ENCODE measurements at places on chromosomes 1 and 21.

DNA sequence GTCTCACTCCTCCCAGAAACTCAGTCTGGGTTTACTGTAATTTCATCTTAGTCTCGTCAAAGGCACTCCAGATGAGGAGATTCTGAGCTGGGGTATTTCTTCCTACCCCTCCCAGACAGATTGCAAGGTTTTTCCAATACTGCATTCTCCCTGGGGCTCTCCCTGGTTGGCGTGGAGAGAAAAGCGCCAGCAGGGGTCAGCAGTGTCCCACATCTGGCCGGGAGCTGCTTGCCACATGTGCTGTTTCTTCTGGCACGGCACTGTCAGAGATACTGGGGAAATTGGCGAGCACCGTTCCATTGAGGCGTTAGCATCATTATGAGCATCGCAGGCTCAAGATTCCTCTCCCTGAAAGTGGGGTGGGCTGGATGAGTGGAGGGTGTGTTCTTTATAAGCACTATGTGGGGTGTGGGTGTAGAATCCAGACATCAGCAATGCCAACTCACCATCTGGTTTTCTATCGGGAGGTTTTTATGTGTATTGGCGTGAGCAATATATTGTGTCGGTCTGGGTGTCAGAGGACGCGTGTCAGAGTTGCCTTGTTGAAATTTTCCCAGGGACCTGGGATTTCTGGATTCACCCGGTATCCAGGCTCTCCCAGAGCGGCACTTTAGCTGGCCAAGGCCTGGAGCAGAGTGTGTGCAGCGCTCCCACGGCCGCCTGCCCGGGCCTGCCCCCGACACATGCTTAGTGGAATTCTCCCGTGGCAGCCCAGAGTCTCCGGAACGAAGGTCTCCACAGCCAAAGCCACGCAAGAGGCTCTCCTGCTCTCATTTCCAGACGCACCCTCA is 8.0 kb upstream of the NAV1 start:
- DNase-seq, result peak; percentile 8

GRCh38 chr1:203440771-203441170 is 34.8 kb upstream of the PRELP start:
- no peak for DNase-seq

GRCh38 chr1:114081437-114082303 is 72.0 kb downstream of the SYT6 start:
- no peak for DNase-seq

- no peak for DNase-seq
These were observed 6.7 kb downstream of the FCRL1 start for GRCh38 chr1:157813269-157813668.

GRCh38 chr1:91501523-91501851 is 836 bp downstream of the CDC7 start:
- DNase-seq, result peak; percentile 70

GRCh38 chr1:11850156-11850555 is 2.6 kb upstream of the NPPA start:
- DNase-seq, result no peak

DNA sequence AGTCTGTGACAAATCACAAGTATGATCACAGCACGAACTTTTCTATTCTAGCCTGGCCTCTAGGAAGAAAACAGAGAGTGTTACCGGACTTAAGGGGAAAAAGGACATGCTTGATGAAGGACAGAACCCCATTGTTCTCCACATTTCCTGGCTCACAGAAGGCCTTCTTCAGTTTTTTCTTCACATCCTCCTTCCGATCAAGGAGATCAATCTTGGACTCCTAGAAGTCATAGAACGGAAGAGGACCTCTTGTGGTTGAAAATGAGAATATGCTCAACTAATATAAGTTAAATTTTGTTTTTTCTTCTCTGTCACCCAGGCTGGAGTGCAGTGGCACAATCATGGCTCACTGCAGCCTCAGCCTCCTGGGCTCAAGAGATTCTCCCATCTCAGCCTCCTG is 30.3 kb downstream of the YARS1 start:
- DNase-seq, result peak; percentile 19

- DNase-seq, result no peak
These were observed 6.5 kb downstream of the ACTRT2 start for GRCh38 chr1:3027611-3028371.

- DNase-seq, result no peak
These were observed 18.8 kb downstream of the NEK7 start for GRCh38 chr1:198175423-198176170.

GRCh38 chr1:165228111-165228655 is 128.3 kb downstream of the LMX1A start:
- DNase-seq, result no peak

- DNase-seq, result no peak
These were observed 1.8 kb downstream of the SPRR1B start for GRCh38 chr1:153032677-153033308.

- DNase-seq, result no peak
These were observed 33.5 kb downstream of the SLC1A7 start for GRCh38 chr1:53108646-53109580.

DNA sequence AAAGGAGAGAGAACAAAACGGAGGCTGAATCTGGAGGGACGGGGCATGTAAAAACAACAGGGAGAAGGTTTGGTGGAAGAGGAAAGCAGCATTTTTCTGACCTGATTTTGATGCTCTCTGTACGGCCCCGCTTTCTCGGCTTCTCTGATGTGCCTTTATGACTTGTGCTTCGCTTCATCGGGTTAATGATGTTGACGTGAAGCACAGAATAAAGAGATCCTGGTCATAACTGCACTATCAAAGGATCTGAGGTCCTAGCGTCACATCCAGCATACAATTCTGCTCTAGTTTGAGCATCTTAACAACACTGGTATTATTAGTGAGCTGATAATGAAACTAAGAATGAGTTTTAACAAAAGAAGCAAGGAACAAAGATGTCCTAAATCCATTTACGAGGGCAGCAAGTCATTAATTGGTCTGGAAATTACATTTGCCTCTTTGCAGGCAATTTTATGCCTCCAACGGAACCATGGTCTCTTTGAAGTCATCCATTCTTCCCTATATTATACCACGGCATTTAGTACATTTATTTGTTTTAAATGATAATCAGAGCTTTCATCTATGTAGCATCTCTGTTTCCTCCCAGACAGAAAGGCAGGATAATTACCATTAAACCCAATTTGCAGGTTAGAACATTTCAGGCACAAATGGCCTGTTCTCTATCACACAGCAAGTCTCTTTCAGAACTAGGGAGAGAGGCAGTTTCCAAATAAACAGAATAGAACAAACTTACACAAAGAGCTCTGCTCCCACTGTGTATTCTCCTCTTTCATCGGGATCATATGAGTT is 45.3 kb upstream of the B3GALNT2 start:
- no peak for DNase-seq

- no peak for DNase-seq
These were observed 49.9 kb downstream of the DISC1 start for GRCh38 chr1:231676487-231676886.

DNA sequence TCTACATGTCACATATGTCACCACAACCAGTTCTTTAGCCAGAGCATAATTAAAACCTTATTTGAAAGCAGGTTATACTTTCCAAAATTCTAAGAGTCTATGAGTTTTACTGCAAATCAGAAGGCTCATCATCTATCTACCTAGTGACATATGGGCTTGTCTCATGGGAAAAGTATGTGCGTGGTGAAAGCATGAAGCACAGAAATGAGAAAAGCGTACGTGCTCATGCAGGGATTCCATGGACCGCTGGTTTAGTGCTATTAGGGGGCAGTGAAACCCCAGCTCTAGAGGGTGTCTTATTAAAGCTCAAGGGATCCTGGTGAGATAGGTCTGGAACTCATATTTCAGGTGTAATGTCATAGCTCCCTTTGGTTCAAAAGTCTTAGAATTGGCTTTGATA is 50.2 kb downstream of the FAM163A start:
- no peak for DNase-seq

GRCh38 chr1:109383087-109383779 is 14.5 kb downstream of the SORT1 start:
- no peak for DNase-seq

GRCh38 chr1:111852261-111852721 is 96.6 kb downstream of the DDX20 start:
- DNase-seq, result no peak

DNA sequence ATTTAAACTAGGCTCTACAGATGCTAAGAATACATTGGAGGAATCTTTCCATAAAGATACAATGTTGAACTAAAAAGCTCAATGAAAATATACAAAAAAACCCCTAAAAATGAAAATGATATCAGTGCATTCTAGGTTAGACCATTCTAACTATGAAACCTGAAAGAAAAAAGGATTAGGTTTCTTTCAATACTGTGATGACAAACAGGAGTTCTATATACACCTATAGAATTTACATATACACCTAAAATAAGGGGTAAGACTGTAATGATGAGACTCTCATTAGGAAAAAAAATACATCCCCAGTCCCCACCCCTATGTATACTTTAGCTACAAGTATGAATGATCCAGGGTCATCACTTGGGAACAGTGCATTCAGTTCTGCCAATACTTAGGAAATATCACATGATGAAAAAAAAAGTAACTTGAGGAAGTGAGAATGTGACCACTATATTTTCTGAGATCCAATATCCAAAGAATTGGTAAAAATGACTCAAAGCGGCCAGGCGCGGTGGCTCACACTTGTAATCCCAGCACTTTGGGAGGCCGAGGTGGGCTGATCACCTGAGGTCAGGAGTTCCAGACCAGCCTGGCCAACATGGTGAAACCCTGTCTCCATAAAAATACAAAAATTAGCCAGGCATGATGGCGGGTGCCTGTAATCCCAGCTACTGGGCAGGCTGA is 26.3 kb downstream of the SELENOF start:
- DNase-seq, result no peak

GRCh38 chr1:39639305-39640130 is at the start of gene HEYL:
Gene HEYL (minus strand): TSS chr1:39639643. CDS start chr1:39639625, 18 bp downstream.
- DNase-seq, result peak; percentile 59

GRCh38 chr1:15370268-15370667 is 39.4 kb upstream of the EFHD2 start:
- no peak for DNase-seq

DNA sequence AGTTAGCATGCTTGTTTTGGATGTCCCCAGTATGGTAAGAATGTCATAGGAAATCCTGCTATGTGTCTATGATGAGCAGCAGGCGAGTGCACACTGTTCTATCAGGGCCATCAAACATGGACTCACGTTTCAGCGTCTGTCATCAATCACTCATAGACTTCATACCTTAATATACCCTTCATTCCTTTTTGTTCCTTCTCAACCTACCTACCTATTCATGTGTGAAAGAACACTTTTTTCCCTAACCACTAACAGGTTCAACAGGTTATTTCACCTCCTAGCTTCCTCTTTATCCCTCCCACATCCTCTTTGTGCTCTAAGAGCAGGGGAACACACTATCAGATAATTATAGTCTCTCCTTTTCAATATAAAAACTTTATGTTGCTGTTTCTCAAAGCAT is 300.6 kb downstream of the TM2D1 start:
- DNase-seq, result no peak

DNA sequence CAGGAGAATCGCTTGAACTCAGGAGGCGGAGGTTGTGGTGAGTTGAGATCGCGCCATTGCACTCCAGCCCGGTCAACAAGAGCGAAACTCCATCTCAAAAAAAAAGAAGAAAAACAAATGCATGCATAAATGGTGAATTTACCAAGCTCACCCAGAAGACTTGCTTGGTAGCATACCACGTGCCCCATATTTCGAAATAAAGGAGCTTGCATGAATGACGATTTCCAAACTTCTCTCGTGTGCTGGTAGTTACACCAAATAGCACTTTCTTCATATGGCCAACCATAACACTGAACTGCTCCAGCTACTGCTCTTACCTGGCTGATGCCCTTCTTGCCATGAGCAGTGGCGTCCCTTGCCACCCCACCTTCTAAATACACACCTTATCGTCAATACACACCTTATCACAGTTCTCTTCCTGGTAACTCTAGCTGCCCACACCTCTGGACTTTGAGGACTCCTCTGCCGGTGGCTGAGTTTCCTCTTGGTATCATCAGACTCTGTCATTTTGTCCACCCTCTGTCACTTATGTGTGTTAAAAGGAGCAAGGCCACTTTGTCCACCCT is 2.8 kb downstream of the DOP1B start:
- peak; percentile 91 for DNase-seq

- DNase-seq, result no peak
These were observed 709.2 kb downstream of the PLA2G4A start for GRCh38 chr1:187537936-187538335.

- DNase-seq, result no peak
These were observed 18.5 kb downstream of the SERTAD4 start for GRCh38 chr1:210250998-210251679.

GRCh38 chr21:19290328-19290727 is 886.7 kb upstream of the TMPRSS15 start:
- DNase-seq, result no peak

- DNase-seq, result no peak
These were observed 3.8 kb upstream of the BCAS2 start for GRCh38 chr1:114585231-114585630.

- DNase-seq, result no peak
These were observed 105.2 kb upstream of the ZNF648 start for GRCh38 chr1:182166750-182167149.

DNA sequence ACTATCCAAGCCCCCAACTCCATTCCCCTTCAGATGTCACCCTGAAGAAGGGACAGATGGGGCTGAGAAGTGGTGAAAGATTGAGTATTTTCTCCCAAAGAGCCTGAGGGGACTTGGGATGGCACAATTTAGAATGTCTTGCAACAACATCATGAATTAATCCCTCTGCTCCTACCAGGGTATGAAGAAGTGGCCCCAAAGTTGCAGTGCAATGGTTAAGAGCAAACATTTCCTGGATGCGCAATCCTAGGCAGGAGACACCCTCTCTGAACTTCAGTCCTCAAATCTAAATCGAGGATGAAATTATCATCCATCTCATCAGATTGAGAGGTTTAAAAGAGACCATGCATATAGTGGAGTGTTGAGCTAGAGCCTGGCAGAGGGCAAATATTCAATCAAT is 28.6 kb upstream of the CITED4 start:
- DNase-seq, result peak; percentile 88

- no peak for DNase-seq
These were observed 33.5 kb downstream of the UBE2G2 start for GRCh38 chr21:44767834-44768831.

DNA sequence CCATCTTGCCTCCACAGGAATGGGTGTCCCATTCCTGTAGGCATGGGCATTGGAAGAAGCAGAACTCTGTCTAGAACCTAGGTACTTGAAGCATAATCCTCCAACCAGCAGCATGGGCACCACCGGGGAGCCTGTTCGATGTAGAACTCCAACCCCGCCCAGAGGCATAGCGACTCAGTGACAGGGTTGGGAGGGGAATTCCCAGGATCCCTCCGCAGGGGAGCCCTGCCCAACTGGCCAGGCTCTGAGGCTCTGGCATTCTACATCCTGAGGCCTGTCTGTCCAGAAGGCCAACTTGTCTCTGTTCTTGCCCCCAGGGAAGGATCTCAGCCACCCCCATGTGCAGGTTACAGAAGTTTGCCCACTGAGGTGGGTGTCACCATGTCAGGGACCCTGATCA is 38.2 kb downstream of the CACNA1S start:
- DNase-seq, result no peak
